Right ventricle myocardium inferior (tissue), 1 donor: ENCODE measurements at places on chromosomes 16 and 17.

GRCh38 chr16:19375561-19376158, 42.0 kb upstream of the TMC5 start:
- DNase-seq: no peak

GRCh38 chr17:69314246-69315065, 12.5 kb downstream of the ABCA5 start:
- no peak for DNase-seq

GRCh38 chr17:9537177-9537776, 38.3 kb downstream of the STX8 start:
- DNase-seq: no peak

GRCh38 chr16:253833-254232, 19.2 kb downstream of the FAM234A start:
- DNase-seq: no peak

- no peak for DNase-seq
Measured at GRCh38 chr17:39236981-39237441, 11.3 kb upstream of the STAC2 start.

DNA sequence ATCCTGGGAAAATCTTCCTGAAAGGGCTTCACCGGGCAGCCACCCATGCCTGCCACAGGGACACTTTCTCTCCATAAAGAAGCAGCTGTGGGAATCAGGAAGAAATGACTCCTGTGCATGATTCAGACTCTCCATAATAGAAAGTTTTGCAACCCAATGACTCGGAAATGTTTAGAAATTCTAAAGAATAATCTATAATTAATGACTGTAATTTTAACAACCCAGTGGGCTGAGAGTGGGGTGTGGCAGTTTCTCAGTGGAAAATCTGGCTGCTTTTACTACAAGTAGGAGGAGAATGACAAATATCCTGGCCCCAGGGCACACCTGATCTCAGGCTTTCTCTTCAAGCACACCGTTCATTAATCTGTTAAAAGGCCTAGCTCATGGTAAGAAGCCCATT, 25.7 kb downstream of the IRF8 start:
- no peak for DNase-seq

GRCh38 chr17:63445571-63445953, 544 bp downstream of the CYB561 start:
- DNase-seq: no peak

DNA sequence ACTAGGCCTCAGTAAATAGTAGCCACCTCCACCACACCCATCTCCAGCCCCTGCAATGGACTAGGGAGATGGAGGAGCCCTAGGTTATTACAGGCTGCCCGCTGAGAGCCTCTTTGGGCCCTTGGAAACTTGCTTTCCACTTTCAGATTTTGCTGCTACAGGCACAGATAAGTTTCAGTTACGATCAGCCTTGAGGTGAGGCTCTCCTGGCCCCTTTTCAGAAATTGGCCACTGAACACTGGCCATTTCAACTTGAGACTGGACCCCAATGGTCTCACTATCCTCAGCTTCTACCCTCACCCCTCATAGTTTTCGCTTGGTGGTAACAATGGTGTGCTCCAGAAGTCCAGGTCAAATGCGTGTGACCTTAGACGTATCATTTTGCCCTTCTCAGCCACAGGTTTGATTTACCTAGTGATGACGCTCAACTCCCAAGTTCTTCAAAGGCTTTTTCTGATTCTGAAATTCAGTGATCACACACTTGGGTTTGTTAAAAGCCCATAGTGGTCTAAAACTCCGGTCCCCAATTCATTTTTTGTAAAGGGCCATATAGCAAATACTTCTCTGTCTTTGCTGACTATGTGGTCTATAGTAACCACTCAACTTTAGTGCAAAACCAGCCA, 1.0 kb downstream of the PMM2 start:
- DNase-seq: no peak

DNA sequence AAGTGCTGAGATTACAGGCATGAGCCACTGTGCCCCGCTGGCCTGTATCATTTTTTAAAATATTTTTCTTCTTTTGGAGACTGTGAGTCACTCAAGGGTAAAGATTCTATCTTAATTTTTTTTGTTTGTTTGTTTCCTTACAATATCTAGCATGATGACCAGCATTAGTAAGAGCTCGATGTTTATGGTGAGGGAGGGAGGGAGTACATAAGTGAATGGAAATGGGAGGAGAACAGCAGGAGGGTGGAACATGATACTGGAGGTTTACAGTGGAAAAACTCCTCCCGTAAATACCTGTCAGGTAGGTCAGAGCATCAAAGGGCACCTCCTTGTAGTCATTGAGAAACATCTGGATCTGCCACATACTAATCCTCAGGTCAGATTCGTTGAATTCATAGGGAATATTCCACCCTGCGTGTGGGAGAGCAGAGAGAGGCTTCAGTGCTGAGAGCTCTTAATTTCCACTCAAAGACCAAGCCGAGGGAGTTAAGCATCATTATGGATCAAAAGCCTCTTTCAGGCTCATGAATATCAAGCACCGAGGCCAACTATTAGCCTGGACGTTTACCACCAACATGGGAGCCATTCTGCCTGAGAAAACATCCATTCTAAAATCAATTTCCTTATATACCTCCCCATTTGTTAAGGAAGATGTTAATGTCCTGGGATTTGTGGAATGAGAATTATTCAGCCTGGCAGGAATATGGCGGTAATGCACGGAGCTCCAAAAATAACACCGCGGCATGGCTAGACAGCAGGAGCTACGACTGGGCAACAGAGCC, 51.8 kb downstream of the LYRM1 start:
- DNase-seq: no peak

DNA sequence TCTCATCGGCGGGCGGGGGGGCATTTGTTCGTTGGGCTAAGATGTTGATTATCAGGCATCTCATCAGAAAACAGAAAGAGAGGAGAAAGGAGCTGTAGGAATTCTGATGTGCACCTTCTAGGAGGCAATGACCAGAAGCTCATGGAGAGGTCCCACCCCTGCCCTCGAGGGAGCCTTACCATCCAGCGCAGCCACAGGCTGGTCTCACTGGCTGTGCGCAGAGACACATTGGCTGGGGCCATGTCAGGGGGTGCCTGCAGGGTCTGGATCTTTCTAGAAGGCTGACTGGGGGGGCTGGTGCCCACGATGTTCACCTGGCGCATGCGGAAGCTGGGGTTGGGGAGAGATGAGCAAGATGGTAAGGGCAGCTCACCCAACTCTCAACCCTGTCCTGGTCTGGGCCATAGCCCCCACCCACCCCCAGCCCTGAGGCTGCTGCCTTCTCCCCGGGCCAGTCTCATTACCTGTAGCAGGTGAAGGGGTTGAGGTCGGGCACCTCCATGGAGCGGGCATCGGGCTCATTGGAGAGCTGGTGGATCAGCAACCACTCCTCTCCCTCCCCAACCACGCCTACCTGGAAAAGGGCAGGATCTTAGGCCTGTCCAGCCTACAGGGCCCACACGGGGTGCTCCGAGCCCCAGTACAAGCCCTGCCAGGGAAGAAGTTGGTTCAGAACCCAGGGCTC, 86.2 kb upstream of the CDC42EP4 start:
- peak; percentile 62 for DNase-seq

DNA sequence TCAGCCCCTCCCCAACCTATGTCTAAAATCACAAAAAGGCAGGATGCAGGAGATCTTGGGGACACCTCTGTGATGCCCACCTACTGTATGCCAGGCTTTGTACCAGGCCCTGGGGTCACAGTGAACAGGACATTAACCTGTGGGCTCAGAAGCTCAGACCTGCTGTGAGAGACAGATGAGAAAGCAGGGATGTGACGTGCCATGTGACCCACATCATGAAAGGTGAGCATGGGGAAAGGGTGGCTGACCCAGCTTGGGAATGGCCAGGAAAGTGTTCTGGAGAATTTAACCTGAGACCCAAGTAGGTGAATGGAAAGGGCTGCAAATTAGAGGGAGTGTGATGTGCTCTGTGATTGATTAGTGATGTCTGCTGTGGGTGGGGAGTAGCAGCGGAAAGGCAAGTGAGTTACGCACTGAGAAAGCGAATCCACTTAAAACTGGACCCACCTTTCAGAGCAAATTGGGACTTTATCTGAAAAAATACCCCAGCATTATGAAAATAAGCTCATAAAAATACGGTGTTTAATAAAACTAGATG, 132.2 kb downstream of the IRF8 start:
- no peak for DNase-seq

- no peak for DNase-seq
Measured at GRCh38 chr17:40555296-40556190, 9.7 kb downstream of the CCR7 start.

GRCh38 chr17:36072431-36073121, 8.5 kb downstream of the CCL18 start:
- DNase-seq: peak; percentile 83

- no peak for DNase-seq
Measured at GRCh38 chr16:2121853-2122252, 13.8 kb downstream of the PKD1 start.

DNA sequence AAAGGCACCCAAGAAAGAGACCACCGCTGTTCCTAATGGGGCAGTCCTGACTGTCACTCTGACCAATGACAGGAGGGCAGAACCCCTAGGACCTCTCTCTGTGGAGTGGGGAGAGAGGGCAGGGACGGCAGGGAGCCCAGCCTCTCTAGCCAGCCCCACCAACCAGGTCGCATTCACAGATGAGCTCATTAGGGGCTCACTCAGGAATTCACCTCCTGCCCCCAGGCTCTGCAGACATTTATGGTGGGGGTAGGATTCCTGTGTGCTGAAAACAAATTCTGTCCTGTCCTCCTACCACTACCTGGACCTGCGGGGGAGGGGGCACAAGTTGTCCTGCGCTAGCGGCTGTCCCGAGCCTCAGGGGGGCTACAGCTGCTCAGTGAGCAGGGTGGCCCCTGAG, 27.7 kb upstream of the GPRC5C start:
- DNase-seq: no peak

DNA sequence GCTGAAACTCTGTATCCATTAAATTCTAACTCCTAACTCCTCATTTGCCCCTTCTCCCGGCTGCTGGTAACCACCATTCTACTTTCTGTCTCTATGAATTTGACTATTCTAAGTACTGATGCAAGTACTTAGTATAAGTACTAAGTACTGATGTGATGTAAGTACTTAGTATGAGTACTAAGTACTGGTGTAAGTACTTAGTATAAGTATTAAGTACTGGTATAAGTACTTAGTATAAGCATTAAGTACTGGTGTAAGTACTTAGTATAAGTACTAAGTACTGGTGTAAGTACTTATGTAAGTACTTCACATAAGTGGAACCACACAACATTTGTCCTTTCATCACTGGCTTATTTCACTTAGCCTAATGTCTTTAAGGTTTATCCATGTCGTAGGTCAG, 32.3 kb upstream of the PRKCA start:
- no peak for DNase-seq

DNA sequence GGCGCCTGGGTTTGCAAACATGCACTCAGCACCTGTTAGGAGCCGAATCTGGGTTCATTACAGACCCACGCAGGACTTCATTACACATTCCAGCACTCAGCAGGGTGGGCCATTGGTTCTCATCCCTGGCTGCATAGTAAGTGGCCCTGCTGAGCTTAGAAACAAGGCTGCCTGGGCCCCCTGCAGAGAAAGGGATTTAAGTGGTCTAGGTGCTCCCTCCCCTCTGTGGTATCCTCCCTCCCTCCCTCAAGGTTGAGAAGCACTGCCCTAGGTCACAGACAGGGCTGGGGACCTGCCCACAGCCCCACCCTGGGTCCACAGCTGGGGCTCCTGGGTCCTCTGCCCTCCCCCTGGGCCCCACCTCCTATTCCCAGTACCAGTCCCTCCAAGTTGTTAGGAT, 28.3 kb downstream of the WNT3 start:
- no peak for DNase-seq

DNA sequence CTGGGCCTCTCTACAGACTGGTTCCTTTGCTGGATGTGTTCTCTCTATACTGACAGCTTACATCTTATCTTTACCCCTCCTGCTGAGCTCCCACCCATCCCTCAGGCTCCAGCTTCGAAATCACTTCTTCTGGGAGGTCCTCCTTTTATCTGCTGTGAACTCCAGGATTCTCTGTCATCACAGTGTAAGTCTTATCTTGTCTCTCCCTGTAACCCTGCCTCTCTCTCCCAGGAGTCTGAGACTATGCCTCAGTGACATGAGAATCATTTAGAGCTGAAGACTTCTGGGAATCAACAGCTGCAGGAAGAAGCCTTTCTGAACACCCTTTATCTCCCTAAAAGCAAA, 148.1 kb upstream of the HS3ST3A1 start:
- no peak for DNase-seq

DNA sequence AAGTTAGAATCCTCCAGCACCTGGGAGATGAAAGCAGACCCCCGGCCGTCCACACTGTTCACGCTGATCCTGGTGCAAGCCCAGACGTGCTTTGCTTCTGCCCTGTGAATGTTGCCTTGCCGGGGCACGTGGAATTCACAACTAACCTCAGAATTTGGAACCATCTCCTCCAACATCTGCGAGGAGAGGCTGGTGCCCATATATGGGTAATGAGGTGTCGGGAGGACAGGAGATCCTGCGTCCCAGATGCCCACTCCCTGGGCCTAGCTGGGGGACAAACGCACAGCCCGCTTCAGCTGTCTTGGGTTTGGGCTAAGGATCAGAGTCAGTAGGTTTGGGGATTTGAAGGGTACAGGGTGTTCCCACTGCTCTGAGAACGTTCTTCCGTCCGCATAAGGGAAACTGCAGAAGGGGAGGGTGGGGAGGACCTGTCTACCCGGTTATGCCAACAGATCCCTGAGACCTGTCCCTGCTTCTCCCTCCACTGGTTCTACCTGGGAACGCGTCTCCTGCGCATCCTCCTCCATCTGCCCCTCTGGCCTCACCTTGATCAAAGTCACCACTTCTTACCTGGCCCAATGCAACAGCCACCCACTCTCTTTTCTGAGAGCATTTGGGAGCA, 14.1 kb downstream of the PPL start:
- no peak for DNase-seq

GRCh38 chr17:41652461-41652970, 28.1 kb upstream of the KRT17 start:
- DNase-seq: peak; percentile 45

GRCh38 chr16:35908942-35909341, 2449.5 kb downstream of the TP53TG3F start:
- no peak for DNase-seq

- DNase-seq: no peak
Measured at GRCh38 chr16:6573577-6573976, 759.1 kb upstream of the RBFOX1 start.
